Osteoblast (primary cell): ENCODE measurements at places on chromosomes 4 and X. TPM values are rescaled to one million over a fixed set of nuclear protein-coding genes. Genes with fewer than 3 reads are reported as not detected.

DNA sequence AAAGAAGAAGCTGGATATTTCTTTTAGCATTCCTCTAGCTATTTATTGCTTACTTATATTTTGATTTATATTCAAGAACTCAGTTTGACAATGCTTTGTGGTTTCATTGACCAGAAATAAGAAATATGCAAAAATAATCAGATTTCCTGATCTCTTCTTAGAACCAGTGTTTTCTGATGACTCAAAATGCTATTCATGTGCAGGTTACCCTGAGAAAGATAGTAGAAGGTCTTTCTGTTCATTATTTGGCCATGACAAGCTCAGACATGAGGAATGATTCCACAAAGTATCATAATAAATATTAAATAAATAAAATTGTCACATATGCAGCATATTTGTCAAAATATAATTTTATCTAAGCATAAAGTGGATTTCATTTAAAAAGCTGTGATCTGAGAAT, 24.1 kb downstream of the ADH7 start:
- no peaks in the 10 kb centered on the region for H3K36me3 ChIP-seq
- H3K4me1 ChIP-seq: no peaks in the 10 kb centered on the region
- no peak for DNase-seq
- H3K4me3 ChIP-seq: no peak overlapping the region
- no peak overlapping the region for H3K27ac ChIP-seq

GRCh38 chrX:30085571-30085970, 129.8 kb upstream of the MAGEB2 start:
- H3K27ac ChIP-seq: no peak overlapping the region
- DNase-seq: no peak
- H3K4me1 ChIP-seq: no peaks in the 10 kb centered on the region
- no peaks in the 10 kb centered on the region for H3K36me3 ChIP-seq

DNA sequence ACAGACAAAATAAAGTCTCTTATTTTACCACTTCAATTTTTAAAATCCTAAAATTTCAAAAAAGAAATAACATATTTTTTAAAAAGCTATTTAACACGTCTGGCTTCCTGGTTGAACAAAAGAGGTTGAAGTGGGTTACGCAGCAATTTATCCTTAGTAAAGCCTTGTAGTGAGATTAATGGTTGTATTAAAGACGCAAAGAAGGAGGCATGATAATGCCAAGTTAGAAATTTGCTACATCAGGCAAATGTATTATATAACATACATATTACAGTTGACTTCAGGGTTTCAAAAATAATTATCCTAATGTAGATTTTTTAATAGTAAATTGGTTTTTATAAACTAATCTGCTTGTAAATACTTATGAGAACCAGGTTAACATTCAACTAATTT, 35.3 kb downstream of the ANKRD17 start:
- H3K27me3 ChIP-seq: no peaks in the 10 kb centered on the region
- DNase-seq: no peak
- H3K36me3 ChIP-seq: no peaks in the 10 kb centered on the region
- no peak overlapping the region for H3K4me3 ChIP-seq
- peak overlapping the region; percentile 88 for H3K27ac ChIP-seq

- DNase-seq: no peak
- peaks cover 31% of the 10 kb centered on the region for H3K4me1 ChIP-seq
- H3K27ac ChIP-seq: peak overlapping the region; percentile 69
Observed at GRCh38 chr4:122784261-122784660, 42.4 kb upstream of the FGF2 start.

- H3K27ac ChIP-seq: peak overlapping the region; percentile 18
- H3K36me3 ChIP-seq: peaks cover 3% of the 10 kb centered on the region
- no peaks in the 10 kb centered on the region for H3K27me3 ChIP-seq
- H3K4me1 ChIP-seq: peaks cover 45% of the 10 kb centered on the region
- no peak overlapping the region for H3K4me3 ChIP-seq
Observed at GRCh38 chr4:150240011-150240410, 161.8 kb downstream of the DCLK2 start.

- H3K27ac ChIP-seq: no peak overlapping the region
- no peak for DNase-seq
- H3K4me1 ChIP-seq: peaks cover 14% of the 10 kb centered on the region
- H3K4me3 ChIP-seq: no peak overlapping the region
- H3K27me3 ChIP-seq: no peaks in the 10 kb centered on the region
Observed at GRCh38 chr4:70930530-70931256, 28.5 kb downstream of the MOB1B start.

- H3K36me3 ChIP-seq: peaks cover 38% of the 10 kb centered on the region
- no peaks in the 10 kb centered on the region for H3K4me1 ChIP-seq
- DNase-seq: no peak
- no peak overlapping the region for H3K27ac ChIP-seq
Observed at GRCh38 chr4:113505044-113505443, 256.5 kb downstream of the CAMK2D start.

- DNase-seq: peak; percentile 86
- H3K27ac ChIP-seq: no peak within 1 kb of the TSS
- H3K4me1 ChIP-seq: no peaks in the 10 kb centered on the region
- peak within 1 kb of the TSS; percentile 78 for H3K4me3 ChIP-seq
Observed at GRCh38 chrX:153598541-153599191, at the start of gene CCNQ. Gene CCNQ, minus strand, starts transcription at chrX:153599139. Its CDS starts 66 bp downstream, at chrX:153599073.

GRCh38 chr4:26141911-26142638, 178.7 kb upstream of the RBPJ start:
- H3K4me3 ChIP-seq: no peak overlapping the region
- H3K27ac ChIP-seq: peak overlapping the region; percentile 26
- peaks cover 42% of the 10 kb centered on the region for H3K4me1 ChIP-seq

GRCh38 chr4:98963538-98964433, 31.7 kb upstream of the METAP1 start:
- peak overlapping the region; percentile 87 for H3K27ac ChIP-seq
- H3K36me3 ChIP-seq: no peaks in the 10 kb centered on the region
- H3K4me1 ChIP-seq: peaks cover 18% of the 10 kb centered on the region
- H3K4me3 ChIP-seq: peak overlapping the region; percentile 12

- DNase-seq: no peak
- no peaks in the 10 kb centered on the region for H3K27me3 ChIP-seq
- no peak overlapping the region for H3K27ac ChIP-seq
- no peak overlapping the region for H3K4me3 ChIP-seq
- peaks cover 12% of the 10 kb centered on the region for H3K4me1 ChIP-seq
Observed at GRCh38 chr4:126853715-126854114, 779.0 kb upstream of the INTU start.

VEGFC gene
- total RNA-seq: 55.4 and 56.9 TPM in 2 replicates

SULT1B1 gene
- not detected in 2 replicates for total RNA-seq

HAND2 gene
- 1.8 and 3.8 TPM in 2 replicates for total RNA-seq

RTL3 gene
- under 0.01 TPM in 1 of 2 replicates, not detected in the other for total RNA-seq

MANBA gene
- total RNA-seq: 64.1 and 71.9 TPM in 2 replicates

REPS2 gene
- 0.59 and 0.72 TPM in 2 replicates for total RNA-seq
